ENCODE measurements at places on chromosomes 16 and 17.

GRCh38 chr16:88144028-88144511, 192.8 kb downstream of the BANP start:
- no peak for DNase-seq

- DNase-seq = no peak
Measured at GRCh38 chr17:79739148-79740062, 8.7 kb downstream of the ENPP7 start.

- no peak for DNase-seq
Measured at GRCh38 chr16:30094541-30095165, 1.4 kb downstream of the YPEL3 start.

DNA sequence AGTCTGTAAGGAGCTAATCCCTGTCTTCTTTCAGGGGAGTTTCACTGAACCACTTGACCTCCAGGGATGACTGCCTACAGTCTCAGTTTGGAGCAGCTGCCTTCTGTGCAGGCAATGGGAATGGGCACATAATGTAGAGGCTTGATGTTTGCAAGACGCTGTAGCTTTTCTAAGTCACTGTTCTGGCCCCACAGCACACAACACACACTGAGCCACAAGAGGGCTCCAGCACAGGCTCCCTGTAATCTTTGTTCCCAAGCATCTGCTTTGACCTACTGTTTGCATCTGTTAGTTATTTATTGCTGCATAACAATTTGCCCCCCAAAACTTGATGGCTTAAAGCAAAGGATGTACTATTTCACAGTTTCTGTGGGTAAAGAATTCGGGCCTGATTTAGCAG, 419.0 kb upstream of the ASIC2 start:
- DNase-seq = no peak

DNA sequence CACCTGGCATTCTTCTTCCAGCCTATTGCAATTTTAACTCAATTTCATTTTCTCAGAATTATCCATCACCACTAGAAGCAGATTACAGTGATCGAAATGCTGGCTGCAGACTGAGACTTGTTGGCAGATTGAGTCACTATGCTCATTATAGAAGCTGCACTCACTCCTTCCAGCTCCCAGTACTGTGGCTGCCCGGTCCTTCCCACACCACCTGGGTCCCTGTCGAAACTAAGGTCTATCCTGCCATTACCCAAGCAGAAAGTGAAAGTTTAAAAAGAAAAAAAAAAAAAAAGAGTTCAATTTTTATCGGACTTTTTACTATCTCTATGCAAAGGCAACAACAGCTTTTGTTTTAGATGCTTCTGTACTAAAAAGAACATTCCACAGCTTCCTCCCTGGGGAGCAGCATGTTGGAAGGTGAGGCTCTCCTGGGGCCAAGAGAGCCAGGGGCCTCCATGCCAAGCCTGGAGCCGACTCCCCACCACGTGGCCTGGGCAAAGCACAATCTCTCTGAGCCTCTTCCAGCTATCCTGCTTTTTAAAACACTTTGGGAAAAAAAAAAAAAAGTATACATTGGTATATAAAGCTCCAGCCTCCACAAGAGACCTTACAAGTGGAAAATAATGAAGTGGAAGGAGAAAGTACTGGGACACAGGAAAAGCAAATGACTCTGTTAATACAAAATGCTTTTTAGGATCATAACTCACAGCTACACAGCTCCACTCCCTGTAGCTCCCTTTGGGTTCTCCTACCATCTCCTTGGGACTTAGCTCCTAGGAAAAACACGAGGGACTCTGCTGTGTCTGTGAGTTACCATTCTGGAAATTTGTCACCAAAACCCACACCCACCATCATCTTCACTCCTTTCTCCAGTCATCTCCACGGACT, 77.8 kb downstream of the USP31 start:
- no peak for DNase-seq

GRCh38 chr17:16068323-16068722, 68.7 kb downstream of the TTC19 start:
- no peak for DNase-seq

- no peak for DNase-seq
Measured at GRCh38 chr16:56370875-56371659, 54.3 kb downstream of the AMFR start.

- no peak for DNase-seq
Measured at GRCh38 chr17:11999696-12000095, 2.4 kb upstream of the ZNF18 start.

- DNase-seq = no peak
Measured at GRCh38 chr17:49585422-49586027, 9.9 kb downstream of the NXPH3 start.

- DNase-seq = no peak
Measured at GRCh38 chr17:82338858-82339633, 5.5 kb upstream of the SECTM1 start.

DNA sequence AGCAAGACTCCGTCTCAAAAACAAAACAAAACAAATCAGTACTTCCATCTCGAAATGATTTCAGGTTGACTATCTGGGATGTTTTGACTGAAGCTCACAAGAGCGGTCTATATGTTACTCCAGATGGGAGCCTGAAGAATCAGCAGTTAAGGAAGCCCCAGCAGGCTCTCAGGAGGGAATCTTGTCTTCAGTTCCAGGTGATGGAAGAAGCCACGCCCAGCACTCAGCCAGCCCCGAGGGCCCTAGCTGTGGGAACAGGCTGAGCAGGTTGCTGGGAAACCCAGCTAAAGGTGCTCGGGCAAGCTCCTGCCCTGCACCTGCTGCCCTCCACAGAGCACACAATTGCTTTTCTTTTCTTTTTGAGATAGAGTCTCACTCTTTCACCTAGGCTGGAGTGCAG, 32.4 kb downstream of the WIPI1 start:
- no peak for DNase-seq

DNA sequence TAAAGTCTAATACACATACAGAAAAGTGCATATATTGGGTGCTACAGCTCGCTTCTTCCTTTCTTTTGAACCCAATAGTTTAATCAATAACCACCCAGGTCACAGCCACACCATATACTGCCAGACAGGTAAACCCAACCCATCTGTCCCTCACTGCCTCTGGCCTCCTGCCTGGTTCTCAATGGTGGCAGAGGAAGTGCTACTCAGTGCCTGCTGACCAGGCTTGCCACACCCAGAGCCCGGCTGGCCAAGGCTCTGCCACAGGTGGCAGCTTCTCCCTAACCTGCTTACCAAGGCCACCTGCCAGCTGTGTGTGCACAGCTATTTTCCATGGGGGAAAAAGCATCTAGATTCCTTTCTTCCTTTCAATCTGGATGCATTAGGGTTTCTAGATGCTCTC, 584 bp downstream of the PMP22 start:
- DNase-seq = no peak

- DNase-seq = no peak
Measured at GRCh38 chr17:52709724-52710123, 551.2 kb upstream of the CA10 start.

GRCh38 chr17:68290268-68290954, 516 bp downstream of the SLC16A6 start:
- DNase-seq = no peak

DNA sequence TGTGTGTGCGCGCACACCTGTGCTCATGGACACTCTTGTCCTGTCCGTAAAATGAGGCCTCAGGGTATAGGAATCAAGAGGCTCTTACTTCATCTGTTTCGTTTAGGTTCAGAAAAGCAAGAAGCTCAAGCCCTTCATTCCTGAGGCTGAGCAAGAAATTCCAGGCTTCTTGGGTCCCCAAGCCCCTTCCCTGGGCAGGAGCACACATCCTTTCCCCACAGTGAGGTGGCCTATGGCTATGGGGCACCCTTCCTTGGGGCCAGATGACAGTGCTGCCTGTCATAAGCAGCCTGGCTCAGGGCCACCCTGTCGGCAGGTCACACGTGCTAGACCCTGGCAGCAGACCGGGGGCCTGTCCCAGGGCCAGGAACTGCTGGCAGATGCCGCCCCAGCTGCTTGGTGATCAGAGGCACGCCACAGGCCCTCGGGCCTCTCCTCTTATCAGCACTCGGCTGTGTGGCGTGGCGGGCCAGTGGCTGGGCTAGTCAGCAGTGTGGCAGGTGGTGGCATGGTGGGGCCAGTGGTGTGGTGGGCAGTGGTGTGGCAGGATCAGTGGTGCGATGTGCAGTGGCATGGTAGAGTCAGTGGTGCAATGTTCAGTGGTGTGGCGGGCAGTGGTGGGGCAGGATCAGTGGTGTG, 50.2 kb downstream of the NKD1 start:
- no peak for DNase-seq

- peak; percentile 53 for DNase-seq
Measured at GRCh38 chr16:4358831-4359561, 7.9 kb upstream of the PAM16 start.

GRCh38 chr17:64742326-64742725, 80.2 kb upstream of the SMURF2 start:
- no peak for DNase-seq

GRCh38 chr17:13984956-13985355, 84.3 kb upstream of the COX10 start:
- DNase-seq = no peak

GRCh38 chr17:40519089-40519775, 17.8 kb upstream of the TNS4 start:
- no peak for DNase-seq

GRCh38 chr16:27290562-27290961, 22.0 kb upstream of the NSMCE1 start:
- no peak for DNase-seq

- DNase-seq = no peak
Measured at GRCh38 chr17:65529761-65530522, 31.5 kb downstream of the AXIN2 start.

DNA sequence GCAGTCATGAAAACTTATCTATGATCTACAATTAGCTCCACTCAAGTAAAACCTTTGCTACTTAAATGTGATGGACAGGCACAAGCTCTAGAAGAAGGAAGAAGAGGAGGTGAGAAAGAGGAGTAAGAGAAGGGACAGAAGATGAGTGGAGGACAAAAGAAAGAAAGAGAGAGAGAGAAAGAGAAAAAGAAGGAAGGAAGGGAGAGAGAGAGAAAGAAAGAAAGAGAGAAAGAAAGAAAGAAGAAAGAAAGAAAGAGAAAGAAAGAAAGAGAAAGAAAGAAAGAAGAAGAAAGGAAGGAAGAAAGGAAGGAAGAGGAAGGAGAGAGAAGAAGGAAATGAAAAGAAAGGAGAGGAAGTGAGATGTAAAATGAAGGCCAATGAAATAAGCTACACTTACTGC, 2.2 kb upstream of the KRTAP9-3 start:
- no peak for DNase-seq

DNA sequence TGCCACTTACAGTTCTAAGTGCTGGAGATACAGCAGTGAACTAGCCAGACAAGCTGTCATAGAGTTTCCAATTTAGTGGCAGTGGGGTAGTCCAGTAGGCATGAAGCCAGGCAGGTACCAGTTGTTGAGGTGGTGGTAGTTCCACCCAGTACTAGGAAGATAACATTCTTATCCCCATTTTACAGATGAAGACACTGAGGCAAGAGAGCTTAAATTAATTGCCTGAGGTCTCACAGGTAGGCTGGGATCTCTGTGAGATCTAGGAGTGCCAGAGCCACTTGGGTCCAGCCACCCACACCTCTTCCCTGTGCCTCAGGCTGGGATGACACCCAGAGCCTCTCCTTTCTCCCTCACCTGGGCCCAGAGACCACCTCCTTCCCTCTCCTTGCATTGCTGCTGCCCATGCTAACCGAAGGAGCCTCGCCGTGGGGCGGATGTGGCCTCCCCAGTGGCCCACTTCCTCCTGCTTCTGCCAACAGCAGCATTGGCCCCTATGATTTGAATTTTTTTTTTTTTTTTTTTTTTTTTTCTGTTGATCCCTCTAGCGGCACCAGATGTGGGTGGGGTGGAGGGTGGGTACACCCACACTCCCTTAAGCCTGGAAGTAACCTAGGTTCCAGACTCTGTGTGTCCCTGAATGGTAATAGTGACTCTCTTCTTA, 114.0 kb downstream of the PRKCB start:
- DNase-seq = no peak

DNA sequence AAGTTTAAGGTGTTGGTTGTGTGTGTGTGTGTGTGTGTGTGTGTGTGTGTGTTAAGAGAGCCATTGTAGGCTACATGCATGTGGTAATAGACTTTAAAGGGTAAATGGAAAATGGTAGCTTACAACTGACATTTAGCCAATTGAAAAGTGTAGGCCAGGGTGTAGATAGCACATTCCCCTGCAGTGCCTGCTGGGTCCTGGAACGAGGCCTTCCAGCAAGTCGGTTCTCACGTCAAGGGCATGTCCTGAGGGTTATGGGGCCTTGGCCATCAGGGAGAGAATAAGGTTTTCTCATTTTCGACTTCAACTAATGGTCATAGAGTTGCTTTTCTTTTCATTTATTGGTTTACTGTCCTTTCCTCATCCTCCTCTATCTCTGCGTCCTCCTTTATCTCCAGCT, 65.1 kb downstream of the RPTOR start:
- DNase-seq = no peak

- no peak for DNase-seq
Measured at GRCh38 chr16:82684256-82684655, 57.5 kb downstream of the CDH13 start.

GRCh38 chr17:76408037-76408849, 23.8 kb downstream of the SPHK1 start:
- peak; percentile 39 for DNase-seq

DNA sequence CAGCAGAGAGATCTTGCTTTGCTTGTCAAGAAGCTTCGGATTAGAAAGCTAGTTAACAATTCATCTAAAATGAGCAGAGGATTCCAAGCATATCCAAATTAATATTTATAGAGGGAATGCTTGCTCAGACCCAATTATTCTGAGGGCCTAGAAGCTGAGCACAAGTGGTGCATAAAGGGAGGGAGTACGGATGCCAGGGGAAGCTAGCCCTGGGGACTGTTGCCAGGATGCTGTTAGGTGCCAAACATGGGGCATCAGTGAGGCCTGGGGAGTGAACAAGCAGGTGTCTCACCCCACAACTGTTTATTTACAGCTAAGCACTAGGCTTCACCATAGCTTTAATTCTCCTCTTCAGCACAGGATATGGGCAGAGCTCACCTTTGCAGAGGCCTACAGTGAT, 684.1 kb upstream of the C16orf82 start:
- no peak for DNase-seq

- DNase-seq = no peak
Measured at GRCh38 chr16:13453325-13453724, 466.6 kb upstream of the ERCC4 start.

DNA sequence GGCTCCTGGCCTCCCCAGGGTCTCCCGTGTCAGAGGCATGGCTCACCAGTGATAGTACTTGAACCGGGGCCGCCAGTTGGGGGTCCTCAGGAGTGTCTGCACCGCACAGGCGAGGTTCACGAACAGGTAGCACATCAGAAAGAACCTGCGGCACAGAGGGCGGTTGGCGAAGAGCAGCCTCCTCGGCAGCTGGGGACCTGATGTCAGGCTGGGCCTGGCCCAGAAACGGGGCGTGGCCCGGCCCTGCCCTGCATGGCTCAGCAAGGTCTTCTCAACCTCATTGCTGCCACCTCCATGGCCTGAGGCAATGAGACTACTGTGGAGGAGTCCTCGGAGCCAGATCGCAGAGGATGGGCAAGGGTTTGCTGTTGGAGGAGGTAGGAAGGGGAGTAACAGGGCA, 4.1 kb upstream of the LCAT start:
- DNase-seq = no peak

GRCh38 chr16:81693041-81693743, 85.9 kb upstream of the PLCG2 start:
- no peak for DNase-seq
